Kidney (tissue), 22 donors: ENCODE measurements at places on chromosomes 5 and 9. TPM values are rescaled to one million over a fixed set of nuclear protein-coding genes. Genes with fewer than 3 reads are reported as not detected.

Gene FOXD4L5
- 0.09 TPM for total RNA-seq

Gene KCNV2
- not detected for total RNA-seq

Gene PCDHA6
- 3.6 TPM for total RNA-seq

Gene CCDC192
- total RNA-seq: not detected

Gene GPR21
- 4.1 TPM for total RNA-seq

Gene CRHBP
- 8.6 TPM for total RNA-seq

Gene NR6A1
- total RNA-seq: 3.5 TPM

Gene AK8
- total RNA-seq: 6.3 TPM

Gene GOLM1
- 133 TPM for total RNA-seq

Gene PGM5
- total RNA-seq: 53.1 TPM

Gene WNK2
- total RNA-seq: 4.8 TPM
